ENCODE measurements at places on chromosomes 6 and 20. TPM values are rescaled to one million over a fixed set of nuclear protein-coding genes. Genes with fewer than 3 reads are reported as not detected.

The CCHCR1 gene
- 17.0 TPM for polyA plus RNA-seq

DNA sequence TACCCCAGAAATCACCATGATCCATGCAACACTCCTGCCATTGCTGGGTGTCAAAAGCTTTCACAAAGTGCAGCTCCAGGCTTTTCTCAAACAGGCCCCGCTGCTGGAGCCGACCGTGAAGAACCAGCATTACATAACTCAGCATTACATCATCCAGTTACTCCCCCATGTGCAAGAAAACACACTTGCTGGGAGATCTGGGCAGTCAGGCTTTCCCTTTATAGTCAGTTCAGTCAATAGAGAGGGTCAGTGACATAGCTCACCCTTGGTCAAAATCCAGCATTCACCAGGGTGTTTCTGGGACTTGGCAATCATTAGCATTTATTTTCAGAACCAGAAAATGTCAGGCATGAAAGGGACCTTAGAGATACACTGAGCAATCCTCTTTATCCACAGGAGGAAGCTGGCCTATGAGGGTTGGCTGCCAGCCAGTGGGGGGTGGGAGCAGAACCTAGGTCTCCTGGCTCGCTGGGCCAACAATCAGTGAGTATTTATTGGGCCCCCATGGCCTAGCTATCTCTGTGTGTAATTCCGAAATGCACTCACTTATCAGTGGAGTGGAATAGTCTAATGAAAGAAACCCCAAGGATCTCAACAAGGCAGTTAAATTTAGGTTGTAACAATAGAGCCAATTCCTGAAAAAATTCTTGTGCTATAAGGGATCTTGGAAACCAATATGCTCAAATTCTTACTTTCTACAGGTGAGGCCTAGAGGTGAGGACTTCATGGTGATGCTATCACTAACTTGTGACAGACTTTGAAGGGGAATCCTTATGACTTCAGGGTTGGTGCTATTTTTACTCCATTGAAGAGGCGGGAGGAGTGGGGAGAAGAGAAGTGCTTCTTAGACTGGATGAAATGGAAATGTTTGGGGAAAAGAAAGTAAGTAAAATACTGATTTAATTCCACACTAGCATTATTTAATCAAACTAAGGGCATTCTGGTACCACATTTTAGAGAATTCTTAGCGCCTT, 54.6 kb downstream of the LYRM4 start:
- no peaks in the 10 kb centered on the region for H3K27me3 ChIP-seq
- H3K4me1 ChIP-seq: no peaks in the 10 kb centered on the region

DNA sequence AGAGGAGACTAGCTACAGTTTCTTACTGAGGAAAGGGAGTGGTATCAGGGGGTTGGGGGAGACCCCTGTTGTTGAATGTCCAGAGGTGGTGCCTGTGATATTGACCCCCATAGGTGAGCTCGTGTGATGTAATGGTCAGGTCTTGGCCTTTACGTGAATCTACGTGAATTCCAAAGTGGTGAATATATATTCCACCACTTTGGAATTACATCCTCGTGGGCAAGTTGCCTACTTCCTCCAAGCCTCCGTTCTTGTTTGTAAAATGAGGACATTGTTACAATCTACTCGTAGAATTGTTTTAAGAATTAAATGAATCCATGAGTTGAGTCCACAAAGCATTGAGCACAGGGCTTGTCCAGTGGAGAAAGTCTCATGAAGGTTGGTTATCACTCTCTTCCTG, 47.3 kb downstream of the TSHZ2 start:
- no peak for DNase-seq
- no peak overlapping the region for H3K4me3 ChIP-seq
- H3K36me3 ChIP-seq: no peaks in the 10 kb centered on the region

- no peaks in the 10 kb centered on the region for H3K27me3 ChIP-seq
- DNase-seq: no peak
- peaks cover 58% of the 10 kb centered on the region for H3K4me1 ChIP-seq
- H3K27ac ChIP-seq: no peak overlapping the region
- no peaks in the 10 kb centered on the region for H3K36me3 ChIP-seq
These were observed 121.4 kb upstream of the TRAF3IP2 start for GRCh38 chr6:111727041-111727440.

The OR12D3 gene
- polyA plus RNA-seq: not detected

- no peak overlapping the region for H3K27ac ChIP-seq
- H3K4me1 ChIP-seq: no peaks in the 10 kb centered on the region
These were observed 24.3 kb upstream of the CCN5 start for GRCh38 chr20:44690781-44691423.

The SLC22A2 gene
- not detected for polyA plus RNA-seq

GRCh38 chr20:64145458-64146300, 18.6 kb upstream of the MYT1 start:
- no peak overlapping the region for H3K27ac ChIP-seq
- no peaks in the 10 kb centered on the region for H3K36me3 ChIP-seq
- no peak for DNase-seq
- no peaks in the 10 kb centered on the region for H3K4me1 ChIP-seq
- no peaks in the 10 kb centered on the region for H3K27me3 ChIP-seq

The GABRR1 gene
- not detected for polyA plus RNA-seq

The MAVS gene
- polyA plus RNA-seq: 14.7 TPM

The BPIFB4 gene
- polyA plus RNA-seq: not detected

The SLC22A1 gene
- 0.18 TPM for polyA plus RNA-seq

- no peak overlapping the region for H3K4me3 ChIP-seq
- H3K4me1 ChIP-seq: no peaks in the 10 kb centered on the region
- H3K27me3 ChIP-seq: no peaks in the 10 kb centered on the region
- H3K36me3 ChIP-seq: no peaks in the 10 kb centered on the region
- no peak overlapping the region for H3K27ac ChIP-seq
These were observed 90.7 kb downstream of the CD24 start for GRCh38 chr6:106883808-106884262.

DNA sequence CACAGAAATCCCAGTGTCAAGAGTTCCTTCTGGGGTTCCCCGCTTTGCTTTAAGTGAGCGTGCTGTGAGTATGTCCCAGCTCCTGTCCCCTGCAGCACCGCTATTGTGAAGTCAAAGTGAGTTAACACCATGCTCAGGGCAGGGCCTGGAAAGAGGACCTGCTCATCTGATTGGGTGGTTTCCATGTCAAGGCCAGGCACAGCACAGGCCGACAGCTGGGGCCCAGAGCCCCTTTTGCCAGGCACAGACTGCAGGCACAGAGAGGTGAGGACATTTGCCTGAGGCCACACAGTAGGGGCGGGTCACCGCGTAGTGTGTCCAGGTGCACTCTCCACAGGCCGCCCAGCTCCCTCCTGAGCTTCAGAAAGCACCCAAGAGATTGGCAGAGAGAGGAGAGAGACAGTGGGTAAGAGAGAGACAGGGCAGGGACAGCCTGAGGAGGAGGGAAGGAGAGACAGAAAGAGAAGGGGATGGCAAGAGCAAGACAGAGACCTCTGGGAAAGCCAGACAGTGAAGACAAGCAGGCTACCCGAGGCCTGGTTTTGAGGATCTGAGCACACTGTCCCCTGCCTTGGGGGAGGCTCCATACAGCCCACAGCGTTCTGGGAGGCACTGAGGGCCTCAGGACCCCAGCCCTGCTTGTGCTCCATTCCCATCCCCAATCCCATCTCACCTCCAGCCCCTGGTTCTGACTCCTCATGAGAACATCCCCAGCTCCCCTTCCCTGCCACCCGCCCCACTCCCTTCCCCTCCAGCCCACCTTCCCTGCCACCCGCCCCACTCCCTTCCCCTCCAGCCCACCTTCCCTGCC, 6.5 kb upstream of the BPIFB1 start:
- no peaks in the 10 kb centered on the region for H3K36me3 ChIP-seq
- no peaks in the 10 kb centered on the region for H3K4me1 ChIP-seq
- no peak overlapping the region for H3K4me3 ChIP-seq
- no peak overlapping the region for H3K27ac ChIP-seq
- DNase-seq: no peak
- no peaks in the 10 kb centered on the region for H3K27me3 ChIP-seq

- H3K27ac ChIP-seq: no peak overlapping the region
- no peak overlapping the region for H3K4me3 ChIP-seq
- no peaks in the 10 kb centered on the region for H3K36me3 ChIP-seq
- no peak for DNase-seq
- H3K4me1 ChIP-seq: no peaks in the 10 kb centered on the region
These were observed 701.3 kb upstream of the CHD6 start for GRCh38 chr20:42319252-42320013.

The BTNL2 gene
- not detected for polyA plus RNA-seq

The OPN5 gene
- not detected for polyA plus RNA-seq

- DNase-seq: peak; percentile 26
- no peaks in the 10 kb centered on the region for H3K27me3 ChIP-seq
- H3K27ac ChIP-seq: no peak overlapping the region
- peaks cover 10% of the 10 kb centered on the region for H3K4me1 ChIP-seq
These were observed 19.6 kb downstream of the RRBP1 start for GRCh38 chr20:17662333-17663039.

DNA sequence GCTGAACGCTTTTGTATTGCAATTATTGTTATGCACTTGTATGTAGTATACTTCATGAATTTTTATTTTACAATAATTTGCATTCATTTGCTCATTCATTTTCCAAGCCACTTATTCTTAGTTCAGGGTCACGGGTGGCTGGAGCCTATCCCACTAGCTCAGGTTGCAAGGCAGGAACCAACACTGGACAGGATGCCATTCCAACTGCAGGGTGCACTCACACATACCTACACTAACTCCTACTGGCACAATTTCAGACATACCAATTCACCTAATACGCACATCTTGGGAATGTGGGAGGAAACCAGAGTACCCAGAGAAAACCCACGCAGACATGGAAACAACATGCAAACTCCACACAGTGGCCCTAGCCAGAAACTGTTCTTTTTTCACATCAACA, 61.8 kb downstream of the LMBRD1 start:
- H3K4me1 ChIP-seq: no peaks in the 10 kb centered on the region
- H3K4me3 ChIP-seq: no peak overlapping the region
- H3K27ac ChIP-seq: no peak overlapping the region
- no peak for DNase-seq

GRCh38 chr6:164554700-164555476, 754.5 kb downstream of the C6orf118 start:
- no peaks in the 10 kb centered on the region for H3K36me3 ChIP-seq
- H3K4me3 ChIP-seq: no peak overlapping the region
- no peaks in the 10 kb centered on the region for H3K4me1 ChIP-seq

DNA sequence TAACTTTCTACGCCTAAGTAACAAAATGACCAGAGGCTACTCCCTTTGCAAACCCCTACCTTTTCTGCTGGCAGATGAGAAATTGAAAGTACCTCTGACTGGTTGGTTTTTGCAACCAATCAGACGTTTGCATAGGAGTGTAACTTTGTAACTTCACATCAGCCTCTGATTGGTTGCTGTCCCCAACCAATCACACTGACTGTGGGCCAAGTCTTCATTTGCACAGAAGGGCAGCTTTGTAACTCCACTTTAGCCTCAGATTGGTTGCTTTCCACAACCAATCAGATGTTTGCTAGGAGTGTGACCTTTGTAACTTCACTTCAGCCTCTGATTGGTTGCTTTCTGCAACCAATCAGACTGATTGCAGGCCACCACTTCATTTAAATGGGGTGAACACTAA, 89.1 kb downstream of the ME1 start:
- no peaks in the 10 kb centered on the region for H3K27me3 ChIP-seq
- no peak overlapping the region for H3K27ac ChIP-seq
- no peaks in the 10 kb centered on the region for H3K36me3 ChIP-seq
- no peak for DNase-seq
- H3K4me3 ChIP-seq: no peak overlapping the region
- H3K4me1 ChIP-seq: no peaks in the 10 kb centered on the region

- DNase-seq: no peak
- no peak overlapping the region for H3K4me3 ChIP-seq
- H3K36me3 ChIP-seq: no peaks in the 10 kb centered on the region
- no peaks in the 10 kb centered on the region for H3K27me3 ChIP-seq
These were observed 422.6 kb upstream of the MMS22L start for GRCh38 chr6:97705568-97705967.

The LIME1 gene
- 63.0 TPM for polyA plus RNA-seq

- H3K27ac ChIP-seq: peak overlapping the region; percentile 93
- H3K4me1 ChIP-seq: peaks cover 46% of the 10 kb centered on the region
- peak overlapping the region; percentile 10 for H3K4me3 ChIP-seq
These were observed 18.2 kb upstream of the TAGAP start for GRCh38 chr6:159062976-159063375.

The MMP24 gene
- not detected for polyA plus RNA-seq

The MRPL18 gene
- polyA plus RNA-seq: 32.6 TPM

GRCh38 chr6:21791581-21791980, 198.0 kb downstream of the SOX4 start:
- H3K27me3 ChIP-seq: no peaks in the 10 kb centered on the region
- H3K36me3 ChIP-seq: no peaks in the 10 kb centered on the region
- H3K4me3 ChIP-seq: no peak overlapping the region
- no peak overlapping the region for H3K27ac ChIP-seq
- no peak for DNase-seq
- H3K4me1 ChIP-seq: no peaks in the 10 kb centered on the region

GRCh38 chr6:43724914-43725642, 37.5 kb upstream of the MRPS18A start:
- no peaks in the 10 kb centered on the region for H3K27me3 ChIP-seq
- peak overlapping the region; percentile 5 for H3K27ac ChIP-seq
- no peak overlapping the region for H3K4me3 ChIP-seq
- peak; percentile 89 for DNase-seq

The BPIFA1 gene
- not detected for polyA plus RNA-seq

The SLC35D3 gene
- polyA plus RNA-seq: not detected

The CEP162 gene
- 1.8 TPM for polyA plus RNA-seq

- H3K36me3 ChIP-seq: no peaks in the 10 kb centered on the region
- H3K27me3 ChIP-seq: no peaks in the 10 kb centered on the region
- H3K4me1 ChIP-seq: no peaks in the 10 kb centered on the region
- H3K4me3 ChIP-seq: no peak overlapping the region
- no peak for DNase-seq
These were observed 17.4 kb downstream of the PDRG1 start for GRCh38 chr20:31934491-31934890.

- H3K36me3 ChIP-seq: peaks cover 5% of the 10 kb centered on the region
- no peaks in the 10 kb centered on the region for H3K27me3 ChIP-seq
- peak; percentile 18 for DNase-seq
- no peak overlapping the region for H3K4me3 ChIP-seq
These were observed 39.1 kb downstream of the TMX4 start for GRCh38 chr20:7980332-7981046.

DNA sequence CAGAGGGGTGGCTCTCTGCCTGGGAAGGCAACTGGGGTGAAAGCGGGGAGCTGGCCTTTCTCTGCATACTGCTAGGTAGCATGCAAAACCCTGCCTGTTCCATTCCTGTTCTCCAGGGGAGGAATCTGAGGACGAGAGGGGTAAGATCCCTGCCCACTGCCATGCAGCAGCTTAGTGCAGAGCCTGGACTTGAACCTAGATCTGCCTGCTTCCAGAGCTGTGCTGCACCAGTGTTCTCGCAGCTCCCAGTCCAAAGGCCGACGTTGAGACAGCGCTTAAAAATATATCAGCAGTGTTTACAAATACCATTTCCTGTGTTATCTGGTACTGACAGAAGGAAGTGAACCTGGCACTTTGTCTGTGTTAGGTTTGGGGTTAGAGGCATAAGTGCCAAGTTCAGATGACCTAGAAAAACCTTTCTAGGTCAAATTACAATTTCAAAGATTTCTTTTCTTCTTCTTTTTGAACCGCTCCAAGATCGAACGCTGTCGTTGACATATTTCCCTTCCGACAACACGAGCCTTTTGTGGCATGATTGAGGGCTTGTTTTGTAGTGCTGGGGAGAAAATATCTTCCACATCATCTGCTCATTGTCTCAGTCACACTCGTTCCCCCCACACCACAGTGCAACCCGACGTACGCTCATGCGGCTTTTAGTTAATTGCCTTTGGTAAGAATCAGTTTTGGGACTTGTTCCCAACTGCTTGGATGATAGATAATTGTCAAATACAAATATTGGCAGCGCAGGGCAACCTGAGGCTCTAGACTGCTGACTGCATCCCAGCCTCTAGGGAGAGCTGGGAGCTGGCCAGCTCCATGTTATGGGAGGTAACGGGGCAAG, 44.6 kb downstream of the TOX2 start:
- DNase-seq: no peak
- peaks cover 42% of the 10 kb centered on the region for H3K4me1 ChIP-seq
- H3K27ac ChIP-seq: no peak overlapping the region
- H3K27me3 ChIP-seq: no peaks in the 10 kb centered on the region
